ENCODE measurements at places on chromosomes 3 and 15.

- no peak for DNase-seq
Measured at GRCh38 chr3:16365491-16366128, 100.6 kb downstream of the OXNAD1 start.

DNA sequence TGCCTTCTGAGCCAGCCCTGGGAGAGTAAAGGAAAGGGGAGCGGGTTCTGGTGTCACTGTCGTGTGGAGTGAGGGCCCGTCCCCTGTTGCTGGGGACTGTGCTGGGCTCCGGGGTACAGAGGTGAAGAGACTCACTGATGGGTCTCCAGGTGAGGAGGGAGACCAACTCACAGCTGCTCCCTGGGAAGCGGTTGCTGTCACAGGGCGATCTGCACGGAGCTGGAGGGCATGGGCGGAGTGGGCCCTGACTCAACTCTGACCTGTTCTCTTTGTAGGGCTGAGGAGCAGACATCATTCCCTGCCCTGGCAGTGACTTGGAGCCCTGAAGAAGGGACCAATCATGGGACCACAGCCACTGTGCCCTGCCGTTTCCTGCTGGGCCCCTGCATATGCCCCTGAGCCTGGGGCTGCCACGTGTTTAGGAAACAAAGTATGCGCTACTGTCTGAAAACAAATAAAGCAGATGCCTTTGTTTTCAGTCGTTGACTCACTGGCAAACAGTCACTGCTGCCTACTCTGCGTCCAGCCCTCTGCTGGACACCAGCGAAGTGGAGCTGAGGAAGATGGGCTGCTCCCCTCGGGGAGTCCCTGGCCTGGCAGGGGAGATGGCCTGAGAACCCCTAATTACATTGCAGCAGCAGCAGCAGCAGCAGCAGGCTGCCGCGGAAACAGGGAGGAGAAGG is 22.9 kb upstream of the PLXNA1 start:
- no peak for DNase-seq

DNA sequence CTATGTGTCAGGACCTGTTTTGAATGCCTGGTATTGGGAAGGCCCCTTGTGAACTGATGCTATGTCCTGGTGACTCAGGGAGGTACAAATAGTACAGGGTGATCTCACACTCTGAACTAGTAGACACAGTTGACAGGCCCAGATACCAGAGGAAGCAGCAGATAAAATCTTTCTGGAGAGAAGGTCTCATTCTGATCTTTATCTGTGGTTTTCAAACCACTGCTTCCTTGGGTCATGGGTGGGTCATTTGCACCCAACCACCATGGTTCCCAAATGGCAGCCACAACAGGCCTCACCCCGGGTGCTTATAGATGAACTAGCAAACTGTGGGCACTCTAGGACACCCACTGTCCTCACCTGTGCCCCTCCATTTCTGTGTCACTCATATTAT is 43.4 kb downstream of the PXYLP1 start:
- DNase-seq = peak; percentile 23

DNA sequence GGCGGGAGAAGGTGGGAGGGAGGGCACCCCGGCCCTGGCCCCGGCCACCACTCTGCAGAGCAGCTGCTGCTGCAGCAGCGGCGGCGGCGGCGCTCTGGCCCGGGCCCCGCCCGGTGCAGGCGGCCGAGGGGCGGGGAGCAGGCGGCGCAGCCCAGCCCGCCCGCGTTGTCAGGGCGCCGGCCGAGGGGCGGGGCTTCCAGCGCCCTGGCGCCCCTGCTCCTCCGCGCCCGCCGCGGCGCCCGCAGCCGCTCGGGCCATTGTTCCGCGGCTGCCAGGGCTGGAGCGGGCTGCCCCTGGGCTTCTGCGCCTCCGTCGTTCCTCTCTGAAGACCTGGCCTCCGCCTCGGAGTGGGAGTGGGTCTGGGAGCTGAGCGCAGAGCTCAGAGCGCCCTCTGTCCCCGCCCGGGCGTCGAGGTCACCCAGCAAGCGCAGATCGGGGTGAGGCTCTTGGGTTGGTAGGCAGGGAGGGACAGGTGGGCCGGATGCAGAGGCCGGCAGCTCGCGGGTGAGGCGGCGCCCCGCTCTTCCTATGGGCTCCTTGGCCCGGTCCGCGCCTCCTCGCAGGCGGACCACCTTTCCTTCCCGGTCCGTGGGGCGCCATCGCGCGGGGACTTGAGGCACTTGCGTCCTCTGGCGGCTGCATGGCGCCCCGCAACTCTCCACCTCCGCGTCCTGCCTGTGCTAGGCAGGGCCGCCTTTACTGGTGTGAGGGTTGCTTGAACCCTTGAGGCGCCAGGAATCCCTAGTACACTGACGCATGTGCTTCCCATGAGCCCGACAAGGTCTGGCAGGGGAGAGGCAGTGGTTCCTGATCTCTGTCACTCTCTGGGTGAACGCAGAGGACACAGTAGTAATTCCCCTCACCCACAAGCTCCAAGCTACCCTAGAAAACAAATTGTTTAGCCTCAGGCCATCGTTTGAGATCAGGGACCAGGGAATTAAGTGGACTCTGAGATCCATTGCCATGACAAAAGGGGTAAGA is at the start of gene LPCAT4:
LPCAT4 (minus strand) TSS at position 96 of the 981 bp plus-strand sequence. CDS start 96 bp downstream, outside the sequence.
- DNase-seq = peak; percentile 78

GRCh38 chr15:97941572-97941971 is 18.9 kb upstream of the ARRDC4 start:
- no peak for DNase-seq

DNA sequence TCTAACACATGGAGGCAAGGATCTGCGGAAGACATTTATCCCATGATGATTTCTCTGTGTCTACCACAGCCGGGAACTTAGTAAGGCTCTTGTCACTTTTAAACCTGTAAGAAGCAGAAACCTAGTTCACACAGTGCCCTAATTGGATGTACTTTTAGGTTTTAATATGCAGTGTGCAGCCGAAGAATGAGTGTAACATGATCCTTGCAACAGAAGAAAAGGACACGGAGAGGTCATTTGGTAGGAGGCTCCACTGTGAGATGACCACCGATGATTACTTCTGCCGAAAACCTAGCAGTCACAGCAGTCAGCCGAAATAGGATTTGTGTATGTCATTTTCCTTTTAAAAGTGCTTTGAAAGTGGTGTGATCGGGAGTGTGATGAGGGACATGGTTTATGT is 6.8 kb downstream of the CACNA1D start:
- DNase-seq = no peak

DNA sequence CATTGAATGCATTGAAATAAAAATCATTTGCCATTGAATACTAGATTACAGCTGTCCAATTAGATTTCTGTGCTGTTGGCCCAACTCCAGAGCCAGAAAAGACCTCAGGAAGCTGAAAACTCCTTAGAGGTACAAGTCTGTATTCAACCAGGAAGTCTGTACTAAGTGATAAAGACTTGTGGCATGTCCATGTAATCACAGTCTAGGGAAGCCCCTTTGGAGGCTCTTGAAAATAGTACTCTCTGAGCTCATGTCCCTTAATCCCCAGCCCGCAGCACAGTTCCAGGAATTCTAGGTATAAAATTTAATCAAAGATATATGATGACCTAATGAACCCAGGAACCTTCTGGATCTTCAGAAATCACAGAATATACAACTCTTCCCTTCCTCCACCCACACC is 279.4 kb downstream of the RSL24D1 start:
- no peak for DNase-seq

- peak; percentile 88 for DNase-seq
Measured at GRCh38 chr3:120177151-120177550, 82.9 kb upstream of the GSK3B start.

GRCh38 chr15:75371486-75371885 is 3.1 kb upstream of the MAN2C1 start:
- no peak for DNase-seq

GRCh38 chr15:83695901-83696425 is 42.0 kb downstream of the ADAMTSL3 start:
- peak; percentile 39 for DNase-seq

DNA sequence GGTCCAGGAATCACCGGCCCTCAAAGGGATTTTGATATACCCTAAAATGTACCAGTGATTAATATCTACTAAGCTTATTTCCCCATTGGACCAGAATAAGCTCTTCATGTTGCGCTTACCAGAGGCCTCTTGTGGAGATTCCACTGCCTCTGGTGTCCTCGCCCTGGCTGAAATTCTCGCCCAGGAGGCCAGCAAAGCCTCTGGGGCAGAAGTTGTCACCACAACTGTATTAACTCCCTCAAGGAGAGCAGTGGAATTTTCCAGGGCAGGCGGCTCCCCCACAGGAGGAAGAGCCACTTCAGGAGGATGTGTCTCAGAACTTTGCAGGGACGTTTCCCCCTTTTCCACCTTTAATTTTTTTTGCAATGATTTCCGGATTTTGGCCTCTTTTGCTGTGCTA is 6.9 kb downstream of the DPPA4 start:
- DNase-seq = no peak

DNA sequence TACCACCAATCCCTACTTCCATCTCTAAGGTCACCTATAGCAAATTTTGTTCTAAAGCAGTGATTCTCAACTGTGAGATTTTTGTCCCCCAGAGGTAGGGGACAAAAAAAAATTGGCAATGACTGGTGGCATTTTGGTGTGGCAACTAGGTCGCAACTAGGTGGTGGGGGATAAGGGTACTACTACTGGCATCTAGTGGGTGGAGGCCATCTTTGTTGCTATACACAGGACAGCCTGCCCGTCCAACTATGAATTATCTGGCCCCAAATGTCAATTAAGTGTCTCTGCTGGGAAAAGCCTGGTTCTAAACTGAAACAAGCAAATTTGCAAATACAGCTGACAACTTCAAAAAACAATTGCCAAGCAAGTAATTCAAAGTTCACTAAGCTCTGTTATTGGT is 1.4 kb downstream of the MTMR10 start:
- no peak for DNase-seq

DNA sequence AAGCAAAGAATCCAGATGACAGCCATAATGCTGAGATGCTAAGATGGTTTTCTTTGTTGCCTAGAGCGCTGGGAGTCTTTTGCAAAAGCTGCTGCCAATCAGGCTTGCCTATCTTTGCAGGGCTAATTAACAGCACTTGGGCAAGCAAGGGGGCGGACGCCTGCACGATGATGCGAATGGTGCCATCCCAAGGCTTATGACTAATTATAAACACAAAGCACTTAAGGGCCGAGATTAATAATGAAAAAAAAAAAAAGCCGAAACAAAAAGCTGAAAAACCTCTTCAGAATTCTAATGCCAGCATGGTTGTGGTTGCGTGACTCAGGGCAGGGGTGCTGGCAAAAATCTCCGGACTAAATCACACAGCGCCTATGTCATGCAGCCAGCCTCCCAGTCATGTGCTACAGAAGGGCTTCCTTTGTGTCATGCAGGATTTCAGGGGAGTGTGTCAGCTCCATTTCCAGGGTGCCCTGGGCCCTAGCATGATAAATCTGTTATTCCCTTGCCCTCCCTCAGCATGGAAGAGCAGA is 185.0 kb upstream of the ANKRD28 start:
- DNase-seq = peak; percentile 92

Data from fibroblast of upper back skin (primary cell).